Activated naive CD4-positive, alpha-beta T cell treated with anti-CD3 and anti-CD28 coated beads, Interleukin-2, amount 10 ng/mL, durations not matched to agents 7 days and 5 days (primary cell): ENCODE measurements at places on chromosomes 2 and 18.

DNA sequence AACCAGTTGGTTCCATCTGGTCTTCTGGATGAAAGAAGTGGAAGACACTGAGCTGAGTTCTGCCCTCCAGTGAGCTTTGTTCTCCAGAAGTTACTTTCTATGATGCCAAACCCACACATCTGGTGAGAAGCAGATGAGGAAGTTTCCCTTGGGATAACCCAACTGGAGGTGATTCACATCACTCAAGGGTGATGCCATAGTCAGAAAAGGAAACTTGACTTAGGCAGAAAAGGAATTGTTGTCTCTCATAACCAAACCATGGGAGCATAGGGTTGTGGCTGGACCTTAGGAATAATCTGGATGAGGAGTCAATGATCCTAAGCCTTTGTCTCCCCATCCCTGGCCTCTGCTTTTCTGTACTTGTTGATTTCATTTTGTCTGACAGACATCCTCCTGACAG lies 43.7 kb downstream of the CDC42EP3 start:
- DNase-seq = no peak

GRCh38 chr2:111995148-111995547 lies 59.9 kb upstream of the TMEM87B start:
- DNase-seq = no peak

DNA sequence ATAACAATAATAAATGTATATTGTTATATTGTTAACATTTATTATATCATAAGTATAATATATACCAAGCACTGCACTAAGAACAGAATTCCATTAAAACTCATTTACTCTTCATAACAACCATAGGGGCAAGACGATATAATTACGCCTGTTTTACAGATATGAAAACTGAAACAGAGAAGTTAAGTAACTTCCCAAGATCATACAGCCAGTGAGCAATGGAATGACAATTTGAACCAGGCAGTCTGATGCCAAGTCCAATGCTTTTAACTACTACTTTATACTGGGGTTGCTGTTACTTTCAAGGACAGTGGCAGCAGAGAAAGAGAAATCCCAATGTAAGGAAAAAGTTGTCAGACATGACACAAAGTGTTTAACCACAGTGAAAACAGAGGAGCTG lies 338.8 kb upstream of the ID2 start:
- DNase-seq = no peak

GRCh38 chr18:61832858-61833257 lies 59.9 kb downstream of the RNF152 start:
- DNase-seq = no peak

GRCh38 chr2:124778076-124778475 lies 753.0 kb downstream of the CNTNAP5 start:
- DNase-seq = no peak

DNA sequence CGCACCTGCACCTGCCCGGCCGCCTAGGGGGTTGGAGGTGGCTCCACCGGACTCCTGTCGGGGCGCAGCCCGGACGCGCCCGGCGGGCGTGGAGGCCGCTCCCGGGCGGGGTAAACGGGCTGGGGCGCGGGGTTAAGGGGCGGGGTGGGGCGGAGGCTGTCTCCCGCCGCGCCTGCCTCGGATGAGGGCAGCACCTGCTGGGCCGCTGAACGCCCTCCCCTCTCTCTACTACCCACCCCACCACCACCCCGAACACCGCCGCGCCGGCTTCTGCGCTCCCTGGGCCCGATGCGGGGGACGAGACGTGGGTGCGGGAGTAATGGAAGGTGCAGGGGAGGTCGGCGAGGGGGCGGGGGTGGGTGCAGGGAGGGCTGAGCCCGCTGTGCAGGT lies 224.8 kb upstream of the ID2 start:
- DNase-seq = peak; percentile 63

- DNase-seq = no peak
These were observed 80.2 kb downstream of the RAB3GAP1 start for GRCh38 chr2:135132314-135132713.

GRCh38 chr2:27622921-27623384 lies 5.9 kb downstream of the CCDC121 start:
- no peak for DNase-seq

- no peak for DNase-seq
These were observed 190.7 kb upstream of the SMAD7 start for GRCh38 chr18:49141491-49141890.

GRCh38 chr2:109168086-109168485 lies 39.1 kb downstream of the SH3RF3 start:
- DNase-seq = no peak

DNA sequence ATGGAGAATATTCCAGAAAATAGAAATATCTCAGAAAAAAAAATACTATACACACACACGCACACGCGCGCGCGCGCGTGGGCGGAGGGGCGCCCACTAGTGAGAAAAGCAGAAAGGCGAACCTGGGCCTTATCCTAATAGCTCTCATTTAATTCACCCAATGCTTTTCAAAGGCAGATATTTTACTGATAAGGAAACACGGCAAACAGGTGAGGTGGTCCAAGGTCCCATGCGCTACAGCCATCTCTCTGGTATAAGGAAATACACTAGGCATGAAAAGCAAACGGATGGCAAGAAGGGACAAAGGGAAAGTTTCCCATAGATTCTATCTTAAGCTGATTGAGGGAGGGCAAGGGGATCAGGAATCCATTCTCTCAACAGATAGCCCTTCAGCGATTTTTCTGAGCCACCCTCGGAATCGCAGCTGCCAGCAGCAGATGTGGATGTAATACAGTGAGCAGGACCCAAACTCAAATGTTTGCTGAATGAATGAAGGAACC lies 136.7 kb downstream of the TMEM247 start:
- no peak for DNase-seq

GRCh38 chr2:207473049-207473930 lies 56.5 kb upstream of the CREB1 start:
- DNase-seq = peak; percentile 72

- no peak for DNase-seq
These were observed 80.1 kb downstream of the FHOD3 start for GRCh38 chr18:36377626-36378025.

DNA sequence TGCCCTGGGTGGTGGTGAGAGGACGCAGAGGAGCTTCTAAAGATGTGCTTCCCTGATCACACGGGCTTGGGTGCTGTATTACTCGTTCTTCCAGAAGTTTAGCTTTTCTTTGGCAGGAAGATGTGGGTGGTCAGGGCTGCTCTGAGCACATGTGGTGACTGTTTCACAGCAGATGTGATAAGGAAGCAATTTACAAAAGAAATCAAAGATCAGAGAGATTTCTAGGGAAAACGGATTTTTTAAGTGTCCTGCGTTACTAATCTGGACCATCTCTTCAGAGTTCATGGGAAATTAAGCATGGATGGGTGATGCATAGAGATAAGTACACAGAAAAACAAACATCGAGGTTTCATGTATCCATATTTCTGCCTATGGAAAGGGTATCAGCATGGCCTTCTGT lies 99.4 kb downstream of the WDSUB1 start:
- no peak for DNase-seq

DNA sequence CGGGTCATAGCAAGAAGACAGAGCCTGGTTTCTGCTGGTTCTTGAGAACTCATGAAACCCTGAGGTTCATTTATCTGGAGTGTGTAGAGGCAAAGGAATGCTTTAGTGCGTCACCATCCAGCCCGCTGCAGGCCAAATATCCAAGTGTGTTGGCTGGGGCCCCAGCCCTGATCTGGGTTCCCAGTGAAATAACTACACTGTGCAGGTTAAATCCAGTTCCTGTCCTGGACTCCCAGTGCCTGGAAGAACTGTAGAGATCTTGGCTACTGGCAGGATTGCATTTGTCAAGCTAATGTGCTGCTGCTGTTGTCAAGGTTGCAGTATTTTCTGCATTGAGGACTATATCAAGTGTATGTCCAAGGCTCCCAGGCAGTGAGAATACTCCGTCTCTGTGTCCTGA lies 89.9 kb downstream of the MAPK4 start:
- no peak for DNase-seq

DNA sequence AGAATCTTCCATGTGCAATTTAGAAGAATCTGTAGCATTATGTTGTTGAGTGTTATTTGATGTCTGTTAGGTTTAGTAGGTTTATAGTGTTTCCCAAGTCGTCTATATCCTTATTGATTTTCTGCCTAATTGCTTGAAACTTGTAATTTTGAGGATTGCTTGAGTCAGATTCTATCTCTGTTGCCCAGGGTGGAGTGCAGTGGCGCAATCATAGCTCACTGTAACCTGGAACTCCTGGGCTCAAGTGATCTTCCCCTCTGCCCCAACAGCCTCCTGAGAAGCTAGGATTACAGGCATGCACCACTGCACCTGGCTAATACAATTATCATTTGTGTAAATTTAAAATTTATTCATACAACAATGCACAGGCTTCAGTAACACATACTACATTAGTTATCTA lies 3.1 kb upstream of the TCF23 start:
- no peak for DNase-seq

DNA sequence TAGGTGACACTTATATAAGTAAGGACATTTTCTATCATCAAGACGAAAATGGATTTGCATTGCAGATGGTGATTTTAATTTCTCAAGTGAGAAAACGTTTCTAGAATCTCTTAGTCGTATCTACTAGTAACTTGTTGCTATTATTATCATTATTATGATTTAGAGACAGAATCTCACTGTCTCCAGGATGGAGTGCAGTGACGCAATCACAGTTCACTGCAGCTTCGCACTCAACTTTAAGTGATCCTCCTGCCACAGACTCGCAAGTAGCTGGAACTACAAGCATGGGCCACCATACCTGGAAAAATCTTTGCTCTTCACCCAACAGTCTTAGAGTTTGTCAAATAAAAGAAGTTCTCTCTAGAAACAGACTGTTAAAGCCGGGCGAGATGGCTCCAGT lies 37.6 kb upstream of the DDX18 start:
- DNase-seq = no peak

DNA sequence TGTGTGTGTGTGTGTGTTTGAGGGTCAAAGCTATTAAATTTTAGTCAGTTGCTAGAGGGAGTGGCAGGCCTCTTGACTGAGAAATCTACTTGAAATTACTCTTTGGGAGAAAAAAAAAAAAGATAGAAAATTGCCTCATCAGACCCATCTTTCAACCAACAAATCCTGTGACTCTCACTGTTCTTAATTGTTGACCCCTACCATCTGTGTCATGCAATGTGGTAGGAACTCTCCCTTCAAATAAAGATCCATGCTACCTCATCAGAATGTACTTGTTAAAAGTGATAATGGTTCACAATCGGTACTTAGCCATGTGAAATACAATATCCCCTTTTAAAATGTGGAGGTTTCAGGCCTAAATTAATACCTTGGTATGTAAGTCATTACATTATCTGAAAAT lies 670.8 kb upstream of the FANCL start:
- DNase-seq = no peak

GRCh38 chr18:42274488-42275137 lies 319.6 kb downstream of the PIK3C3 start:
- DNase-seq = no peak

DNA sequence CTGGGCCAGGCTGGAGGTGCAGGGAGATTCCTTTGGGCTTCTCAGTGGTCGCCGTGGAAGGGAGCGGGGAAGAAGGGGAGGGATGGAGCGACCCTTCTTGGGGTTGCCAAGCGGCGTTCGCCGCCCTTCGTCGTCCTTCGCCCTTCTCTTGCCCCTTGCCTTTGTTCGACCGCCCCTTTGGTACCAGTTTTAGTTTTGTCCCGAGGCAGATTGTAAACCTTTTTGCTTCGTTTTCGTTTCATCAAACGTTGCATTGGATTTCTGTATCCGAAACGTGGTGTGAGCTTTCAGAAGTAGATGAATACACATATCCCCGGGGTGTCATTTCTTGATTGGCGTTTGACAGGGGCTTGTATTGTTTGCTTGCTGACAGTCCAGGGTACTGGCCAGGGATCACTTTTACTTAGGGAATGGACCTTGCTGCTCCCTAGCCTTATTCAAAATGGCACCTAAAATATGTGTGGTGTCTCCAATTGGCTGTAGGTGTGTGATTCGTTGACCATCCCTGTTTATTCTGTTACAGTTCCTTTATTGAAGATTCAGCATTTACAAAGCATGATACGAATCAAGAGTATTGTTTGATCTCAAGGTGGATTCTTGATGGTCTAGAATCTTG lies 788 bp downstream of the USP14 start:
- no peak for DNase-seq

- no peak for DNase-seq
These were observed 44.4 kb upstream of the RPE start for GRCh38 chr2:209958016-209958415.

DNA sequence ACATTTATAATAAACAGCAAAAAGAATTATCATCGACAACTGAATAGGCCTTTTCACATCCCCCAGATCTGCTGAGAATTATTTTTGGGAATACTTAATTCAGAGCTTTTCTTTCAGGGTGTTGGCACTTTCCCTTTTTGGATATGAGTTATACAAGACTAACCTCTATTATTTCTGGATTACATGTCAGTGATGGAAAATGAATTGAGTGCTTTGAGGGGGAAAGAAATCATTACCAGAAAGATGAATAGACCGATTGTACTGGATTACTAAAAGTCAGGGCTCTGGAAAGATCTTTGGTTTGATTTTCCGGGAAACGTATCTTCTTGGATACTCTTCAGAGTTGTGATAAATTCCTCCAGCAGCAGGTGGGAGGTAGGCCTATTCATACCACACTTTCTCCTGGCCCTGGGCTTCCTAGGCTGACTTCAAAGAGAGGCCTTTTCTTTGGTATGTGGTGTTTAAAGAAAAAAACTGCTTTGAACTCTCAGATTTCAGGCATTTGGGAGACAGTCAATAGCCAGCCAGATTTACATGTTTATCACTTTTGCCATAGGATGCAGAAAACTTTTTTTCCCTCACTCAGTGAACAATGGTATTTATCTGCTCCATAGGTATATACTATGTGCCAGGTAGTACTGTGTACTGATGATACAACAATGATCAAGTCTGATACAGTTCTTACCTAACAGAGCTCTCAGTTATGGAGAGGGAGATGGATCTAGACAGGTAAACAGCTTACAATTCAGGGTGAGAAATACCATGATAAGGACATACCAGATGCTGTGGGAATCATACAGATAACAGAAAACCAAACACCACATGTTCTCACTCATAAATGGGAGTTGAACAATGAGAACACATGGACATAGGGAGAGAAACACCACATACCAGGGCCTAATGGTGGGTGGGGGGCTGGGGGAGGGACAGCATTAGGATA lies 63.3 kb upstream of the ACTR3 start:
- DNase-seq = no peak

GRCh38 chr18:37578182-37578678 lies 12.6 kb upstream of the CELF4 start:
- DNase-seq = no peak
